ENCODE measurements at places on chromosomes 7 and 10. TPM values are rescaled to one million over a fixed set of nuclear protein-coding genes. Genes with fewer than 3 reads are reported as not detected.
A peak's percentile ranks its signal among the peaks of the same experiment; 100 is the strongest.

Gene SPAM1
- total RNA-seq = not detected

Gene GPR158
- not detected for total RNA-seq

Gene HMX2
- 1.1 TPM for total RNA-seq

Gene MMD2
- total RNA-seq = not detected

Gene UCMA
- total RNA-seq = not detected

DNA sequence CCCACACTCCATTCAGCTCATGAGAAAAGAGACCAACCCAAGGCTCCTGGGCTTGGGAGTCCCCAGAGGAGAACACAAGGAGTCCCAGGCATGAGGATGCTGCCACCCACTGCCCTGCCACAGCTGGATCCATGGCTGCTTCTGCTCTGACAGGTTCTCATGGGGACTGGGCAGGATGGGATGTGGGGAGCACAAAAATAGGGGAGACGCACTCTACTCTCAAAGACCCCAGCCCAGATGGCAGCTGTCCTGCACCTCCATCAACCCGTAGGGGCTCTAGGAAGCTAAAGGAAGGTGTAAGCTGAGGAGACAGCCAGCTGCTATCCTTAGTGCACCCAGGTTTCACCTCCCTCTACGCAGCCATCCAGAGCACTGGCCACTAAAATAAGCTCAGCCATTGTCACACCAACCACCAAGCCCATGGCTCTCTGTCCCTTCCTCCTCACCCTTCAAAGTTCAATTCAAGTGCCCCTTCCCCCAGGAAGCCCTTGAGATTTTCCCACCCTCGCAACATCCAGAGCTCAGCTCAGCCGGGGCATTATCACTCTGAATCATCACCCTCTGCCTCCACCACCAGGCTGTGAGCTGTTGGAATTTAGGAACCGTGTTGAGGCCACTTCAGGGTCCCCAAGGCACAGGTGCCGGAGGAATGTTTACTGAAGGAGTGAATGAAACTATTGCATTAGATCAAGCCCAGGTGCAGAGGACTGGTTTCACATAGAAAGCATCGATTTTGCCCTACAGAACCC lies 142.1 kb downstream of the GRID1 start:
- H3K36me3 ChIP-seq = no peaks in the 10 kb centered on the region
- no peaks in the 10 kb centered on the region for H3K4me1 ChIP-seq
- H3K27me3 ChIP-seq = no peaks in the 10 kb centered on the region
- DNase-seq = no peak
- no peak overlapping the region for H3K27ac ChIP-seq

GRCh38 chr10:33212061-33212748 lies 122.3 kb downstream of the NRP1 start:
- no peak overlapping the region for H3K4me3 ChIP-seq
- H3K4me1 ChIP-seq = peaks cover 38% of the 10 kb centered on the region
- H3K36me3 ChIP-seq = no peaks in the 10 kb centered on the region
- H3K27me3 ChIP-seq = no peaks in the 10 kb centered on the region
- no peak for DNase-seq
- no peak overlapping the region for H3K27ac ChIP-seq

DNA sequence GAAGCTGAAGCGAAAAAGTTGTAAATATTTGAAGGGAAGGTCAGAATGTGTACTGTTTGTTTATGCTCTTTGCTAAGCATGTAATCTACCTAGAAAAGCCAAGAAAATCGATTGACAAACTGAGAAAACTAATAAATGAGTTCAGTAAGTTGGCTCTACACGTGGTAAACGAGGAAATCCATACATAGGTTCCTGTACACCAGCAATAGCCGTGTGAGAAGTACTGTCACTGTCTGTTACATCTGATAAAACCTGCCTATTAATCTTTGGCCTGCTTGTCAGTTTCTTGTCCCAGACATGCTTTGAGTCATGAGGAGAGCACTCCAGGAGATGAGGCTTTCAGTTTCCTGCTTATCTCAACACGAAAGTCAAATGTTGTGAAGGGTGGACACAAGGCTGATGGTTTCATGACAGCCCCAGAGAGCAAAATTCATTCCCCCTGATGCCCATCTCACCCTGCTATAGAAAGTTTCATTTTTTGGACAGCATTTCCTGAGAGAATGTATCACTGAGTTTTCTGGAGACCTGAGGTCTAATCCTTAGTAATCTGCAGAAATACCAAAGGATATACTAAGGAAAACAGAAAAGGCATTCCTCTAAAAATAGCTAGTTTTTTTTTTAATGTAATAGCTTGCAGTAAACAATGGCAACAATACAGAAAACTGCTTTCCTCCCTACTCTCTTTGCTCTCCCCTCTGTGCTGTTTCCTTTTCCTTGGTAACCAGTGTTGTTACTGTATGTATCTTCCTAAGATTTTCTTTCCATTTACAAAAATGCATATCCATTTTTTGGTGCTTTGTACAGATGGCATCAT lies 18.8 kb downstream of the BMPR1A start:
- H3K36me3 ChIP-seq = no peaks in the 10 kb centered on the region
- no peak for DNase-seq
- no peak overlapping the region for H3K27ac ChIP-seq
- no peak overlapping the region for H3K4me3 ChIP-seq
- H3K4me1 ChIP-seq = no peaks in the 10 kb centered on the region
- H3K27me3 ChIP-seq = no peaks in the 10 kb centered on the region

DNA sequence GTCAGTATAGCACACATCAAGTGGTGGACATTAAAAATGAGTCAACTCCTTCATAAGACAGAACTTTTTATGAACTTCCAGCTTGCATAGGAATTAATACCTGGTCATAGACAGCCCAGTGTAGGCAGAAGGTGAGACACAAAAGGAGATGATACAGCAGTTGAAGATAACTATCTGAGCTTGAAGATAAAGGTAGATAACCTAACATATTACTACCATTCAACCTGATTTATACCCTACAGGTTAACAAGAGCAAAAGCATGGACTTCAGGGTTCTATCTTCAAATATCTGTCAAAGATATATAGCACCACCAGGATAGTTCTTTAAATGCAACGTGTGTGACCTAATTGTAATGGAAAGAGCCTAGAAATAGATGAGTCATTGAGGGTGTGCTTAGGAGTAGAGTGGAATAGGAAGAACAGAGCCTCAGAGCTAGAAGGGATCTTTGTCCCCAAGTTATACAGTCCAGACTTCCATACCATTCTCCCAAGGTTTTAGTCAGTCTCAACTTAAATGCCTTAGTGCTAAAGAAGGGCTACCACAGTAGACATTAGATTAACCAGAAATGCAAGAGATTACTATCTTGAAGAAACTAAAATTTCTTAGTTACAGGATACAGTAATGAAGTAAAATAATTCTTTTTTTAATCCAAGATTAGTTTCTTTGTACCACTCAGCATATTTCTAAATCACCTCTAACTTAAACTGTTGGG lies 9.2 kb downstream of the ZNF800 start:
- peaks cover 22% of the 10 kb centered on the region for H3K36me3 ChIP-seq
- DNase-seq = no peak
- H3K4me3 ChIP-seq = no peak overlapping the region
- H3K27me3 ChIP-seq = no peaks in the 10 kb centered on the region
- H3K4me1 ChIP-seq = peaks cover 73% of the 10 kb centered on the region

- H3K4me3 ChIP-seq = no peak overlapping the region
- H3K27me3 ChIP-seq = no peaks in the 10 kb centered on the region
- no peak for DNase-seq
- no peak overlapping the region for H3K27ac ChIP-seq
- peaks cover 30% of the 10 kb centered on the region for H3K4me1 ChIP-seq
- no peaks in the 10 kb centered on the region for H3K36me3 ChIP-seq
These were observed 65.5 kb downstream of the CUX1 start for GRCh38 chr7:101882595-101883564.

- H3K27ac ChIP-seq = peak overlapping the region; percentile 22
- peak overlapping the region; percentile 23 for H3K4me3 ChIP-seq
- DNase-seq = peak; percentile 39
- H3K4me1 ChIP-seq = peaks cover 86% of the 10 kb centered on the region
These were observed 77.1 kb upstream of the DUSP5 start for GRCh38 chr10:110420401-110421193.

- no peak overlapping the region for H3K27ac ChIP-seq
- no peak overlapping the region for H3K4me3 ChIP-seq
- no peak for DNase-seq
- peaks cover 5% of the 10 kb centered on the region for H3K4me1 ChIP-seq
These were observed 165.8 kb upstream of the ADCY1 start for GRCh38 chr7:45408409-45408737.

DNA sequence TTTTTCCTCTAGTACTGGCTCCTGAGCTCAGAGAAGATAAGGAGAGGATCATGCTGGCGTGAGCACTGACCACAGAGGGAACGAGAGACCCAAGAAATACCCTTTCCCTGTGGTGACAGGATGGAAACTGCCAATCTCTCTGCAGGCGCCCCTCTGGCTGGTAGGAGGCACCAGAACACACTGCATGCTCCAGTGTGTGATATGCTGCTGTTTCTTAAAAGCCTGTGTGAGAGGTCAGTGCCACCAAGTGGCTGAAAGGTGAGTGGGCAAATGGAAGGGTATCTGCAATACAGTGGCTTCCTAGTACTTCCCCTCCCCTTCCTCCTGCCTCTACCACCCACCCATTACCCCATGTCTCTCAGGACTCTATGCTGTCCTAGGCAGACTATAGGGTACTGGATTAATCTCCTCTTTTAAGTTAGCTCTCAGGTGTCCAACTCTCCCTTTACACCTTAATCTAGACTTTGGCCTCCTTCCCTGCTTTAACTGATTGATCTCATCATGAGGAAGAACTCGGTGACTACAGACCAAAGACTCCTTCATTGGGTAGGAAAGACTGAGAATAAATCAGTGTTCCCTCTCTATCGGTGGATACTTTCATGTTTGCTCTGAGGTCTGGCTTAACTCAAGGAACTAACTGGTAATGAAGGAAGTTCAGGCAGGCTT lies 283.6 kb downstream of the ADRA2A start:
- no peaks in the 10 kb centered on the region for H3K4me1 ChIP-seq
- no peak overlapping the region for H3K4me3 ChIP-seq
- peaks cover 36% of the 10 kb centered on the region for H3K27me3 ChIP-seq
- H3K36me3 ChIP-seq = no peaks in the 10 kb centered on the region
- DNase-seq = peak; percentile 15

- no peak overlapping the region for H3K27ac ChIP-seq
- DNase-seq = no peak
- H3K36me3 ChIP-seq = no peaks in the 10 kb centered on the region
- H3K4me1 ChIP-seq = no peaks in the 10 kb centered on the region
- peaks cover 14% of the 10 kb centered on the region for H3K27me3 ChIP-seq
These were observed 118.5 kb upstream of the ADCY1 start for GRCh38 chr7:45455662-45456061.

GRCh38 chr7:29167721-29168120 lies 21.4 kb upstream of the CPVL start:
- no peaks in the 10 kb centered on the region for H3K4me1 ChIP-seq
- H3K4me3 ChIP-seq = no peak overlapping the region
- no peak overlapping the region for H3K27ac ChIP-seq
- DNase-seq = no peak

- H3K4me3 ChIP-seq = no peak overlapping the region
- no peak overlapping the region for H3K27ac ChIP-seq
- DNase-seq = no peak
- no peaks in the 10 kb centered on the region for H3K36me3 ChIP-seq
These were observed 185.8 kb upstream of the NRP1 start for GRCh38 chr10:33520223-33520622.

GRCh38 chr10:43851030-43851429 lies 202.3 kb upstream of the ZNF32 start:
- no peaks in the 10 kb centered on the region for H3K27me3 ChIP-seq
- DNase-seq = no peak
- no peak overlapping the region for H3K27ac ChIP-seq
- no peaks in the 10 kb centered on the region for H3K36me3 ChIP-seq
- no peak overlapping the region for H3K4me3 ChIP-seq
- H3K4me1 ChIP-seq = peaks cover 10% of the 10 kb centered on the region

- H3K27ac ChIP-seq = no peak overlapping the region
- H3K36me3 ChIP-seq = no peaks in the 10 kb centered on the region
- no peak for DNase-seq
- H3K4me1 ChIP-seq = peaks cover 16% of the 10 kb centered on the region
- H3K4me3 ChIP-seq = no peak overlapping the region
These were observed 26.3 kb downstream of the SLC26A4 start for GRCh38 chr7:107686816-107687387.

GRCh38 chr10:117462424-117462792 lies 80.1 kb upstream of the EMX2 start:
- no peak for DNase-seq
- H3K4me3 ChIP-seq = no peak overlapping the region
- no peaks in the 10 kb centered on the region for H3K36me3 ChIP-seq
- H3K27me3 ChIP-seq = peaks cover 12% of the 10 kb centered on the region

DNA sequence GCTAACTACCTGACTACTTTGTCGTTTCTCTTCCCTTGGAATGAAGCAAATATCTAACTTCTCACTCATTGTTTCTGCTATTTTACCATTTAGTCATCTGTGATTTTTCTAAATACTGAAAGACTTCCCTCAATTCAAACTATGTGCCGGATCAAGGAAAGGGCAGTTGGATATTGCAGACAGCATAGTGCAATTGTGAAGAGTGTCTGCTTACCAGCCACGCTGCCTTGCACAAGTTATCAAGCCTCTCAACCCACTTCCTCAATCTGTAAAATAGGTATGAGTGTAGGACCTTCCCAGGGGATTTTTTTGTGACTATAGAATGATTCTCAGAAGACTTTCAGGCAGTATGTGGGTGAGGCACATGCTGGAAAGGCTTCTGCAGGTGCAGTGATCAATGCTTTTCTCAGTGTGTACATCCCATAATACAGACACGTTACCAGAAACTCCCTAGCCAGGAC lies 54.3 kb downstream of the EGFR start:
- H3K27me3 ChIP-seq = peaks cover 22% of the 10 kb centered on the region
- H3K36me3 ChIP-seq = no peaks in the 10 kb centered on the region
- H3K4me1 ChIP-seq = peaks cover 22% of the 10 kb centered on the region
- no peak overlapping the region for H3K27ac ChIP-seq
- DNase-seq = no peak
- peak overlapping the region; percentile 62 for H3K4me3 ChIP-seq

- no peak overlapping the region for H3K27ac ChIP-seq
- peaks cover 7% of the 10 kb centered on the region for H3K27me3 ChIP-seq
- no peak for DNase-seq
- no peaks in the 10 kb centered on the region for H3K36me3 ChIP-seq
- no peak overlapping the region for H3K4me3 ChIP-seq
- no peaks in the 10 kb centered on the region for H3K4me1 ChIP-seq
These were observed 42.7 kb upstream of the SMIM30 start for GRCh38 chr7:113161050-113161449.

- H3K4me1 ChIP-seq = no peaks in the 10 kb centered on the region
- H3K27me3 ChIP-seq = peaks cover 52% of the 10 kb centered on the region
- DNase-seq = no peak
- no peak overlapping the region for H3K4me3 ChIP-seq
- no peak overlapping the region for H3K27ac ChIP-seq
- no peaks in the 10 kb centered on the region for H3K36me3 ChIP-seq
These were observed 77.3 kb downstream of the EMX2 start for GRCh38 chr10:117619707-117620405.

DNA sequence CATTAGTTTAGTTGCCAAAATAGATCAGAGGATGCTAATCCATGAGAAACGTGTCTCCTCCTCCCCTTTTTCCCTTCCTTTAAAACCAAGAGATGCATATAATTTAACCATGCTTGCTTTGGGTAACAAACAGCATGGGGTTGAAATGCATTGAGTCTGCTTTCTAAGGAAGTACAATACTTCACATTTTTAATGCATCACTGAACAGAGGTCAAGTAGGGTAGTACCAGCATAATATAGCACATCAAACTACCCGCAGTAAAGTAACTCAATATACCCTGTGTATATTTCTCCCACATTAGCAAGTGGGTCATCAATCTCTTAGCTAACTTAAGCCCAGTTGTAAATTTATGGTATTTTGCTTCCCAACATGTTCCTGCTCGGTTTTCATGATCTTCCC lies 239.3 kb upstream of the SEMA3C start:
- no peaks in the 10 kb centered on the region for H3K36me3 ChIP-seq
- no peaks in the 10 kb centered on the region for H3K27me3 ChIP-seq
- no peak for DNase-seq
- no peak overlapping the region for H3K27ac ChIP-seq

GRCh38 chr10:101840102-101840684 lies 3.4 kb downstream of the KCNIP2 start:
- H3K36me3 ChIP-seq = no peaks in the 10 kb centered on the region
- peak overlapping the region; percentile 85 for H3K4me3 ChIP-seq
- peaks cover 25% of the 10 kb centered on the region for H3K27me3 ChIP-seq

Measured in activated T-cell treated with anti-CD3 and anti-CD28 coated beads, Interleukin-2, amount 50 U/mL, for 72 hours (primary cell).